ENCODE measurements at places on chromosomes 3 and 15.

- no peak for DNase-seq
Observed at GRCh38 chr3:45366290-45366689, 22.1 kb upstream of the LARS2 start.

DNA sequence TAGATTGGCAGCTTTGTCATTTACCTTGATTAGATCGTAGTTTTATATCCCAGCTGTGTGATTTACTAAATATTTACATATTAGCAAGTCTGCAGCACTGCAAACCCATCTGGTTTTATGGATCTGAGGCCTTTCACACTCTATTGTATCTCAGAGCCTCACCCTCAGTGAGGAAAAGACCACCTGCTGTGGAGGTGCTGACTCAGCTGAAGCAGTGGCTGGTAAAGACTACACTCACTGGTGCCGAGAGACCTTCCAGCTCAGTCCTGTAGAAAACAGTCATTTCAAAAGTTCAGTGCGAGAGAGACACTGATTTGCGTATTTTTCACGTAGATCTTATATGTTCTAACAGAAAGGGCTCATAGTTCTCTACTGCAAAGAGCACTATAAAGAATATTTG is 307.8 kb upstream of the TPM1 start:
- DNase-seq: no peak

- no peak for DNase-seq
Observed at GRCh38 chr3:129410971-129411370, 17.5 kb downstream of the EFCAB12 start.

GRCh38 chr15:41943543-41944312 is 28.6 kb downstream of the EHD4 start:
- no peak for DNase-seq

GRCh38 chr3:29382409-29382808 is 101.5 kb downstream of the RBMS3 start:
- DNase-seq: no peak

DNA sequence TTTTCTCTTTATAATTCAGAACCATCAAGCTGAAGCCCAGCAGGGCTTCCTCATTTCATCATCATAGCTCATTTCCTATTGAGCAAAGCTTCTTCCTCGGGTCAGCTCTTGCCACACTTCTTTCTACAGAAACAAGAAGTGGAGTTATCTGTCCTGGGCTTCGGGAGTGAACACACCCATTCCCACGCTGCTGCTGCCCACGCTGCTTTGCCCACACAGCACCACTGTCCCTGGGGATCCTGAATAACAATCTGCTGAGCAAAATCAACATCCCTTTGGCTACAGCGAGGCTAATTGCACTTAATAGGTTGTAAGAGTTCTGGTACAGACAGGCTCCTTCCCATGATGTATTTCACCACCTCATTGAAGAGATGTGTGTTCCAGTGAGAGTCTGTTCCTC is 23.7 kb downstream of the CEP19 start:
- no peak for DNase-seq
